ENCODE measurements at places on chromosomes 2 and 18. TPM values are rescaled to one million over a fixed set of nuclear protein-coding genes. Genes with fewer than 3 reads are reported as not detected.

The GALNT5 gene
- total RNA-seq = 7.2 TPM

The FHOD3 gene
- 19.7 TPM for total RNA-seq

The GAREM1 gene
- total RNA-seq = 2.4 TPM

The CROCC2 gene
- not detected for total RNA-seq

The POTEI gene
- total RNA-seq = not detected

The LOXL3 gene
- total RNA-seq = 28.0 TPM

The CRACDL gene
- total RNA-seq = not detected

The NCL gene
- 376 TPM for total RNA-seq

The IL1RN gene
- not detected for total RNA-seq

The SEPTIN2 gene
- 328 TPM for total RNA-seq

The SPP2 gene
- total RNA-seq = not detected

The SOCS6 gene
- 51.1 TPM for total RNA-seq

The ADRA2B gene
- not detected for total RNA-seq

The NT5DC4 gene
- total RNA-seq = 0.11 TPM

The IL1RL2 gene
- 1.4 TPM for total RNA-seq

The CEP192 gene
- total RNA-seq = 43.8 TPM

The MAB21L4 gene
- total RNA-seq = under 0.01 TPM

The COLEC12 gene
- 13.2 TPM for total RNA-seq

The SGPP2 gene
- total RNA-seq = not detected

The PDE11A gene
- 0.33 TPM for total RNA-seq

The IL1RL1 gene
- 0.77 TPM for total RNA-seq

The C18orf54 gene
- total RNA-seq = 10.2 TPM

The PJVK gene
- 2.2 TPM for total RNA-seq

The TBR1 gene
- not detected for total RNA-seq

The MRPL44 gene
- 36.0 TPM for total RNA-seq

The KHK gene
- total RNA-seq = 1.2 TPM

The SOWAHC gene
- total RNA-seq = 16.3 TPM

The NAB1 gene
- total RNA-seq = 29.0 TPM

The REG3A gene
- total RNA-seq = not detected

The PROKR1 gene
- total RNA-seq = not detected

The CXCR1 gene
- total RNA-seq = not detected

The FBXO48 gene
- 0.66 TPM for total RNA-seq

The TNS1 gene
- total RNA-seq = 64.6 TPM

The NEU2 gene
- not detected for total RNA-seq

The DYNAP gene
- total RNA-seq = not detected

The LOXHD1 gene
- total RNA-seq = not detected

The TLX2 gene
- total RNA-seq = not detected

The SCN9A gene
- 43.0 TPM for total RNA-seq

The SPEG gene
- 60.6 TPM for total RNA-seq

The RMC1 gene
- 37.8 TPM for total RNA-seq

The TMEM169 gene
- 0.66 TPM for total RNA-seq

The MAL gene
- not detected for total RNA-seq

The PLEKHH2 gene
- 11.7 TPM for total RNA-seq

The TMEM198 gene
- 0.77 TPM for total RNA-seq

The SYT4 gene
- not detected for total RNA-seq

The COPS8 gene
- total RNA-seq = 89.7 TPM

The TAF4B gene
- total RNA-seq = 2.3 TPM

The ALKAL2 gene
- not detected for total RNA-seq

The AOX1 gene
- total RNA-seq = 86.3 TPM

The DYSF gene
- 0.66 TPM for total RNA-seq

The INO80C gene
- 6.4 TPM for total RNA-seq

The GCG gene
- total RNA-seq = not detected

The MYCN gene
- total RNA-seq = not detected

The SLC5A7 gene
- total RNA-seq = not detected

The SFXN5 gene
- 14.8 TPM for total RNA-seq

The MAPK4 gene
- total RNA-seq = not detected

The RIF1 gene
- total RNA-seq = 52.6 TPM

The RAB11FIP5 gene
- total RNA-seq = 48.5 TPM

The RAD51AP2 gene
- total RNA-seq = not detected

The TRIM54 gene
- 0.33 TPM for total RNA-seq

Data from uterine smooth muscle cell (primary cell).